Large intestine (tissue), 12 donors: ENCODE measurements at places on chromosomes 12 and 14.

GRCh38 chr14:93240678-93241000 lies 33.6 kb downstream of the UBR7 start:
- DNase-seq: no peak

GRCh38 chr14:50594577-50595316 lies 34.8 kb downstream of the ATL1 start:
- DNase-seq: no peak

GRCh38 chr12:10186299-10186698 lies 7.5 kb downstream of the TMEM52B start:
- peak; percentile 19 for DNase-seq

- DNase-seq: no peak
Measured at GRCh38 chr14:56751471-56751870, 58.8 kb downstream of the OTX2 start.

- peak; percentile 64 for DNase-seq
Measured at GRCh38 chr14:54567639-54568561, 972 bp downstream of the SAMD4A start.

- DNase-seq: no peak
Measured at GRCh38 chr12:132669166-132669879, 17.8 kb downstream of the POLE start.

- DNase-seq: no peak
Measured at GRCh38 chr12:3365463-3366411, 125.3 kb upstream of the PRMT8 start.

DNA sequence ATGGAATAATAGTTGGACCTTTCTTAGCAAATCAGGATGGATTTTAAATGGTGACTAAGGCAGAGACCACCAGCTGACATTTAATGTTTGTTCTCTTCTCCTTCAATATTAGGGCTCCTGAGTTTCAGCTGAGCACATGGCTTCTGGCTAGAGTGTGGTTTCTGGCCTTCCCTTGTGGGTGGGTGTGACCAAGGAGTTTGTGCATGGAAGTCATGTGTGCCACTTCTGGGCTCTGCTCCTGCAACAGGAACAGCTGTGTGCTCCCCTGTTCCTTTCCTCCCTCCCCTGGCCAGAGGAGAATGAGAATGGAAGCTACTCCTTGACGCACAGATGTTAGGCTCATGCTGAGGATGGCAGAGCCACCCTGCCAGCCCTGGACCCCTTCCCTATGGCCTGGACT lies 44.2 kb downstream of the CCDC175 start:
- DNase-seq: no peak

DNA sequence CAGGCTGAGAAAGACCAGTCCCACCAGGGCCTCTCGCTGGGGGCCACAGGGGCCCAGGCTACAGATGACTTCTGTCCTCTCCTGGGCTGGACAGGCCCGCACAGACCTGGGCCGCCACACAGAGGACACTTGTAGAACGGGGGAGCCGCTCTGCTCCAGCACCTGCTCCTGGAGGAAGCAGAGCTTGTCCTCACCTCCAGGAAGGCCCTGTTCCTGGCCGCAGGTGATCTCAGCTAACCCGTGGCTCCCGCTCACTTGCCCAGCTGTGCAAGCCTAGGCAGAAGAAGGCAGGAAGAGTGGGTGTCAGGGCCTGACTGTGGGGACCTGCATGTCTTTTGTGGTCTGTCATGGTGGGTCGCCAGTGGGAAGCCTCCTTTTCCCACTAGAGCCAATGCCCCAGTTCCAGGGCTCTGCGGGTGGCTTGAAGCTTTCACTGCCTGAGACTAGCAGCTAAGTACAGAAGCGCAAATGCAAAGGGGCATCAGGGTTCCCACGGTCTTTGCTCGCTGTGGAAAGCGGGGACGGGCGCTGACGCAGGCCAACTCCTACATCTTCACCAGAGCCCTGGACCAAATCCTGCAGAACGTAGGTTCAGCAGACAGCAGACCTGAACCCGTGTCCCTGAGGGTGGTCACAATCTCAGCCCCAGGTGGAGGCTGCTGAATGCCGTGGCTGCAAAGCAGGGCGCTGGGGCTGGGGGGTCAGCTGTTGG lies 8.8 kb upstream of the CEP170B start:
- no peak for DNase-seq

- DNase-seq: peak; percentile 42
Measured at GRCh38 chr14:53942970-53943750, 13.5 kb downstream of the BMP4 start.

DNA sequence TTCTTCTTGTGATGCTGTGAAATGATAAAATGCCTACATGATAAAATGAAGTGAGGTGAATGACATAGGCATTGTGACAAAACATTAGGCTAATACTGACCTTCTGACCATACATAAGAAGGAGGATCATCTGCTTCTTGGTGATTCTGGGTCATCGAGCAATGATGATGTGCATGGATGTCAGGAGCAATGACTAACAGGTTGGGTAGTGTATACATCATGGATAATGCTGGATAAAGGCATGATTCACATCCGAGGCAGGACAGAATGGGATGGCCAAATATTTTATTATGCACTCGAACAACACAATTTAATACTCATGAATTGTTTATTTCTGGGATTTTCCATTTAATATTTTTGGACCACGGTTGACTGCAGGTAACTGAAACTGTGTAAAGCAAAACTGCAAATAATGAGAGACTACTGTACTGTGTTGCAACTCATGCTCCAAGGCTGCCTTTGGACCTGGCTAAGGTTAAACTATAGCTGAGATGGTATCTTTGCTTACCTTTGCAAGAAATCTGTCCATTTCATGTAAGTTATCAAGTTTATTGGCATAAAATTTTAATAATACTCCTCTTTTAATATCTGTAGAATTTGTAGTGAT lies 7.6 kb upstream of the SLC25A21 start:
- no peak for DNase-seq

GRCh38 chr12:15629761-15630160 lies 159.4 kb downstream of the EPS8 start:
- no peak for DNase-seq

GRCh38 chr14:67973436-67973835 lies 153.9 kb downstream of the RAD51B start:
- DNase-seq: no peak

- DNase-seq: no peak
Measured at GRCh38 chr14:55838529-55839052, 258.6 kb downstream of the KTN1 start.

DNA sequence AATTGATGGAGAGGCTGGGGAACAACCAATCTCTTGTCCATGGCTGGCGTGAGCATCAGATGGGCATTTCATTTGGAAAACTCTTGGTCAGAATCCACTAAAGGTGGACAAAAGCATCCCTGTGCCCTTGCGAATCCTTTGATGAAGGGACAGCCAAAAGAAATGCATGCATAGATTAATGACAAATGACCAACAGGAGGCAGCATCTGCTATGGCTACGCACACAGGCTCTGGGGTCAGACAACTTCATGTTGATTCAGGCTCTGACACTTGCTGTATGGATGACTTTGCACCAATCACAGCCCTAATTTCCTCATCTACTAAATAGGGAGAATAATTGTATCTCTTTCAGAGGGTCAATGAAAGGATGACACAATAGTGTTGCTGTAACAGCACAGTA lies 117.5 kb downstream of the ASCL4 start:
- no peak for DNase-seq

DNA sequence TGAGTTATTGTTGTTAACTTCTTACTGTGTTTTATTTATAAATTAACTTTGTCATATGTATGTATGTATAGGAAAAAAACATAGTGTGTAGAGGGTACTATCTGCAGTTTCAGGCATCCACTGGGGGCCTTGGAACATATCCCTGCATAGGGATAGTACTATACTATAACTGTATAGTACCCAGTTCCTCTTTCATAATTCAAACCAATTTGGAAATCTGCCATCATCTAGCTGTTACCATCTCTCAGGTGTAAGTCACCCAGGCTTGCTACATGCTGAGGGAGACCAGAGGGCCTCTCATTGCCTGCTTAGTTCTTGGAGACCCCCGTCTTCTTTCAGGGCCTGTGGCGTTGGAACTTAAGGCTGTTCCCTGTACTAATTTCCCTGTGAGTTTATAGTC lies 12.9 kb upstream of the DCD start:
- no peak for DNase-seq

DNA sequence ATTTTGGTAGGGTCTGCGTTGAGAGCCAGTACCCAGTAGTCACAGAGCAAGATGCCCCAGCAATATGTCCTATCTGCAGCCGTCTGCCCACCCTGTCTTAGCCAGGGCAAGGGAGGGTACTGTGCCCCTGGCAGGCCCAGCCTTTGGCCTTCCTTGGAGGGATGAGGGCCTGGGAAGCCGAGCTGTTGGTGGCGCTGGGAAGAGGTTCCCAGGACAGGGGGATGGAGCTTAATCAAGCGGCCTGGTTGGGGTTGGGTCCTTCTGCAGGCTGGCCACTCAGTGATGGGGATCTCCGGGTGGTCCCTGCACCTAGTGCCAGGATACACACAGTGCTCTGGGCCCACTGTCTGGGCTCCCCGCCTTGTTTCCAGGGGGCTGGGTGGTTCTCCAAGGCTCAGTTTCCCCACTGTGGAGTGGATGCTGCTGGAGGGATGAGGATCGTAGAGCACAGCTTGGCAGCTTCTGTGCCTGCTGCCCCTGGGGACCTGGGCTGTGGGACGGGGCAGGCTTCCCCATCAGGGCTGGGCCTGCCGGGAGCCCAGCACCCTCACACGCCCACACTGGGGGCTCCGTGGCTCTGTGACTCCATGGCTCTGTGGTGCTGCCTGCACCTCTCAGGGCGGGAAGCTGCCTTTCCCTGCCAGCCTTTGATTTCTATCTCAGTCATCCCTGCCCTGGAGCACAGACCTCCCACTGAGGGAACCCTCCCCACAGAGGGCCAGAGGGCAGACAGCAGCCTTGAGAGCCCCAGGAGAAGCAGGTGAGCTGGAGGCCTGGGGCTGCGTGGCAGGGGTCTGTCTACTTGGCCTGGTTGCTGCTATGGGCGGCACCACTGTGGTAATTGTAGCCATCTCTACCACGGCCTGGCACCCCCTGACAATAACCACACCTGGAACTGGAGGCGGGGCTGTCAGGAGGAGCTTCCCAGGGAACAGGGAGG lies 357.0 kb downstream of the TMEM121 start:
- DNase-seq: no peak
